GM04504 (cell line): ENCODE measurements at places on chromosomes 6 and 20.

- DNase-seq, result no peak
These were observed 315.2 kb downstream of the ZFAND3 start for GRCh38 chr6:38134704-38135088.

GRCh38 chr20:47999166-47999565, 213.9 kb upstream of the SULF2 start:
- DNase-seq, result no peak

DNA sequence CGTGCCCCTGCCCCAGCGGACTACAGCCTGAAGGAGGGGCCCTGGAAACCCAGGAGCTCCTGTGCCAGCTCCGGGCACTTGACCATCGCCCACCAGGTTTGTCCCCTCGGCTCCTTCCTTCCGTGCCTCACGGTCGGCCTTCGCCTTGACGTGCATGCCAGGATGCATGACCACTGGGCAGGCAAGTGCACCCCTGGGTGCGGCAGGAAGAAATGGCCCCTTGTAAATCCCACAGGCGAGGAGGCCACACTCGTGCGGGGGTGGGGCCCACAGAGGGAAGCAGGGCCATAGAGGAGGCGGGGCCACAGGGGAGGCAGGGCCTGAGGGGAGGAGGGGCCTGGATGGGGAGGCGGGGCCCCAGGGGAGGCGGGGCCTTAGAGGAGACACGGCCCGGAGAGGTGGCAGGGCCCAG, 81.7 kb downstream of the YTHDF1 start:
- no peak for DNase-seq

GRCh38 chr6:96433950-96434349, 87.7 kb upstream of the UFL1 start:
- no peak for DNase-seq

DNA sequence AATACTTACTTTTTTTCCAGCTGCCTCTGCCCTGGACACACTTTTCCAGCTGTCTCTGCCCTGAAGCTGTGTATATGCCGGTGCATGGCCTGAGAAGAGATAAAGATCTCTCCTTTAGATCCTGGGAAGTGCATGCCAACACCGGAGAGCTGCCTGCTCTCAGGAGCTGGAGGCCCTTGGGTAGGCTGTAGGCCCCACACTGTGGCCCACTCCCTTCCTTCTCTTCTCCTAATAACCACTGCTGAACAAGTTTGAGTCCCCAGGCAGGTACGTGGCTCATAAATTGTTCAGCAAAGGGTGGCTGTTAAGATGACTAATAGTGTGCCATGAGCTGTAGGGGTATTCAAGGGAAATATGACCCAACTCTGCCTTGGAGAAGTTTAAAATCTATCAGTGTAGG, 102.5 kb downstream of the CD24 start:
- DNase-seq, result no peak

DNA sequence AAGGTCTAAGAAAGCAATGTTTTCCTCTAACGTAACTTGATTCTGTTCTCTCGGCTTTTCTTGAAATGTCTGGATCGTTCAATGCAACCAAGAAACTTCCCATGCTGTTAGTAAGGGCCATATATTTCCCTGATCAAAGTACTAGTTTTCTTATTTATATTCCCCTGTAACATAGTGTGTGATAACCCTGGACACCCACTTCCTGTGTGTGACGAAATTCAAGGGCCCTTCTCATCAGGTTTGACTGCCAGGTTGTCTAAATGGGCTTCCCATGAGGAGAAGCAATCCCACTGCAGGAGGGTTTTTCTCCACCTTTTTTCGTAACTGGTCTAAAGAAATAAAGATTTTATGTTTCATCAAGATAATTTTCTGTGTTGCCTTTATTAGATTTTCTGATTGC, 102.6 kb upstream of the RPS6KA2 start:
- no peak for DNase-seq

DNA sequence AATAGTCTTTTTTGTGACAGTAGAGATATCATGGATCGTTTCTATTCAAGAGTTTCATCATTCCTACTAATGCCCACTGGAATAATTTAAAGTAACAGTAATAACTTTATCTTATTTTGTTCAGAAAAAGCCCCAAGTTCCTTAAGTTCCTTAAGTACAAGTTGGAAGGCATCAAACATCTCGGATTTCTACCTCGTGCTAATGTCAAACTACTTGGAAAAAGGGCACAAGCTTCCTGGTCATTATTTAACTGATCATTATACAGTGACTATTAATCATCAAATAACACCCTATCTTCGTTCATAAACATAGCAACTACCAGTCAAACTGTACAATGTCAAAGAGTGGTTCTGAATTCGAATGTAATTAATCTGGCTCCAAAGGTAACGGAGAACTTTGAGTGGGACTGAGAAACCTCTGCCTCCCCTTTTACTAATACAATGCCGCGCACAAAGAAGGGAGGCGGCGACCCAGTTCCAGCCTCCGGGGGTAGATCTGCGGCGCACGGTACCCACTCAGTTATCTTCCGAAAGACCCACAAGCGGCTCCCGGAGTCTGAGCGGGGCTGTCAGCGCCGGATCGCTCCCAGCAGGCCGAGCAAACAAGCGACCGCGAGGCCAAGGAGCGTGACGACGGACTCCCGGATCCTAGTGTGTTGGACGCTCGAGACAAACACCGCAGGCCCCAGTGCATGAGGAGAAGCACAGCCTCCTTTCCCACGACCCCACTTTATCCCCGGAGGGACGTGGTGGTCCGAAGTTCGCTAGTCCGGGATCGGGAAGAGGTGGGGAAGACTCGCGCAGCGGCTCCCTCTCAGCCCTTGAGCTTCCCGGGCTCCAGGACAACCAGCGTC, 716 bp downstream of the SHPRH start:
- peak; percentile 14 for DNase-seq

DNA sequence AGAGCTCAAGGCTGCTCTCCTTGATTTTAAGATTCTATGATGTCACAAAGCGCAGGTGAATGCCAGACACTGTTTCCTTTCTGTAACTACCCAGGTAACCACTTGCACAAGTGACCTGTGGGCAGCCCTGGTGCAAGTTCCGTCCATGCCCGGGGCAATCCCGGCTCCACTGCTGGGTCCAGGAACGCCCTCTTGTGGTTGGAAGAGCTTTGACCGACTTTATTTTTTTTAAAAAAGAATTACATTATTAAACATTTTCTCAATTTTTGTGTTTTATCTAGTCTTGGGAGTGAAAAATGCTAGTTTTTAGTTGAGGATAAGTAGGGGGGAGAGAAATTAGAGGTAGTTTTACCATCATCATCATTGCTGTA, 695.2 kb downstream of the QKI start:
- no peak for DNase-seq

GRCh38 chr6:20946022-20946421, 411.8 kb downstream of the CDKAL1 start:
- no peak for DNase-seq

DNA sequence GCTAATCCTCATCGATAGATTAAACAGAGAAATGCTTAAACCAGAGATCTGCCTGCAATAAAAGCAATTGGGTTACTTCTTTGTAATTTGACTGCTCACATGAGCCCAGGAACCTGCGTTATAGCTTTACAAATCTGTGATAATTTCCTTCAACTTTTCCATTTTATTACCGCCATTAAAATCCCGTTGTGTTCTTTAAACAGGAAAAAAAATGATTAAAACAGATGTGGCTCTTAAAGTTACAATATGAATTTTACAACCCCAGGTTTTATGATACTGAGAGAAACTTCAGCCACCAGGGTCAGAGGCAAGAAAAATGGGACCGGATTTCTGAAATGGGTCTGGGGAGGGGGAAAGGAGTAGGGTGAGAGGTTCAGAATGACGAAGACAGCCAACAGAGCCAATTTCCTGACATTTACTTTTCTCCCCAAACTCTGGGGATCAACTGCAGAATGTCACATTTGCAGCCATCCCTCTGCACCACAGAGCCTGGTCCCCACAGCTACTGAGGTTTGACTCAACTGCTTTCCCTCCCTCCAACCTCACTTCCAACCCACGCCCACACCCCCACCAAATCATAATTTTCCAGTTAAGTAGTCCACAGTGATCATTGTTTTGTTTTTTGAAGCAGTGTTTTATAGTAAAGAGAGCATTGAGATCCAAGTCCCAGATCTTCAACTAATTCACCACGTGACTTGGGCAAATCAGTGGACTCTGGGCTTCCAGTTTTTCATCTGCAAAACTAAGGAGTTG, 77.6 kb upstream of the EYA2 start:
- DNase-seq, result no peak

GRCh38 chr6:150865043-150865405, 478 bp upstream of the MTHFD1L start:
- DNase-seq, result no peak

- no peak for DNase-seq
These were observed 42.5 kb upstream of the IPCEF1 start for GRCh38 chr6:154399097-154399496.

DNA sequence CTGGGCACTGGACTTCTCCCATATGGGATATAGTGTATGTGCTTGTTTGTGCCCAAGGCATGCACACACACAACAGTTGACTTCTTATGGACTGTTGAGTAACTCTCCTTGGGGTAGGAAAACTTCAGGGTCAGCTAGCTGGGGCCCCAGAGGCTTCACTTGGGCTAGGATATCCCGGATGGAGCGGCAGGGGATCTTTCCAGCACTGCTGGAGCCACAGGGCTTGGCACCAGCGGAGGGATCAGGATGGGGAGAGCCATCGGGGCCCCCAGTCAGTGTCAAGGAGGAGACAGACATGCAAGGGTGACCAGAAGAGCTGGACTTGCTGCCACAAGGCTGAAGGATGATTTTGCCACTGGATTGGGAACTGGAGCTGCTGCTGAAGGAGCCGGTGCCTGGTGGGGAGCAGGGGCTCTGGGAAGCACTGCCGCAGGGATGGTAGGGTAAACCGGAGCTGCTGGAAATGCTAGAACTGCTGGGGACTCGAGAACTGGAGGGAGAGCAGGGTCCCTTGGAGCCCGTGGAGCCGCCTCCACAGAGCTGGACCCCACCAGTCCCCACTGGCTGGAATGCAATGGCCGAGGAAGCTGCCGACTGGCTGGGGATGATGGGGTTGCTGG, 1.5 kb downstream of the PSORS1C1 start:
- no peak for DNase-seq

- no peak for DNase-seq
These were observed 42.2 kb downstream of the TBC1D7 start for GRCh38 chr6:13286181-13286580.

GRCh38 chr20:56358070-56358469, 704 bp upstream of the FAM210B start:
- no peak for DNase-seq

DNA sequence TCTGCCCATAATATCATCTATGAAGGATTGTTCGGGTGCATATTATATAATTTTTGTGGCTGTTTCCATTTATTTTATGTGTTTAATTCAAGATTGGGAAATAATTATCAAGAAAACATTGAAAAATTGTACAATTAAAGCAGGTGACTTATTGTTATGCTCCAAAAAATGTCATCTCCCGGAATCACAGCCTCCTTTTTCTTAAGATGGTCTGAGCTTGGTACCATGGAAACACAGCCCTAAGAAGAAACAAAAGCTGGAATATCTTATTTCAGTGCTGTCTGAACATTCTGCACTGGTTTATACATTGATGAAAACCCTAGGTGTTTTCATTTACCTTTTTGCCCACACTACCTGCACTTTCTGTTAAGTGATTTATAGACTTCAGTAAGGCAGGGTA, 367.2 kb downstream of the ARHGAP18 start:
- DNase-seq, result no peak

DNA sequence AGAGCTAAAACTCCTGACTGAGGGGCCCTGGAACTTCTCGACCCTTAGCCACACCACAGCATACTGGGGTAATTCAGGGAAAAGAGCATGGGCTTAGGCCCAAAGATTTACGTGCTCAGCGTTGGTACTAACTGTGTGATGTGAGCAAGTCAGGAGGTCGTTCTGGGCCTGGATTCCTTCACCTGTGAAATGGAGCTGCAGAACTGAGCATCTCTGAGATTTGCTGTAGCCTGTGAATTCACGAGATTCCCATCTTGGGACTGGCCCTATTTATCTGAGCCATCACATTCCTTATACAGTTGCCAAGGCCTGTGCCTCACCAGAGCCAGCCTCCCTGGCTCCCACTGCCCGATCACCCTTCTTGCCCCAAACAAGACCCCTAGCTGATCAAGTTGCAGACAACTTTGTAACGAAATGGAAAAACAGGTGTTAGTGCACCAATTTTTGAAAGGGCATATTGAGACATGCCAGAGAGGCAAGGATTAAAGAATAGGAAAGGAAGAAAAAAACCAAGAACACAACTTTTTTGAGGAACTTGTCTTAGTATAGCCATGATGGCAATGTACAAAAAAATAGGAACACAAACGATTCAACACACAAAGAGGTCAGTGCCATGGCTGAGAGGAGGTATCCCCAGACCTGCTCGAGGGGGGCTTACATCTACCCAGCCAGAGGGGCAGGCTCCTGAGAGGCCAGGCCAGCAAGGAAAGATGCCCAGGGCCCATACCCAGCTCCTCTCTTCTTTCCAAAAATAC, 323.0 kb upstream of the JARID2 start:
- no peak for DNase-seq

DNA sequence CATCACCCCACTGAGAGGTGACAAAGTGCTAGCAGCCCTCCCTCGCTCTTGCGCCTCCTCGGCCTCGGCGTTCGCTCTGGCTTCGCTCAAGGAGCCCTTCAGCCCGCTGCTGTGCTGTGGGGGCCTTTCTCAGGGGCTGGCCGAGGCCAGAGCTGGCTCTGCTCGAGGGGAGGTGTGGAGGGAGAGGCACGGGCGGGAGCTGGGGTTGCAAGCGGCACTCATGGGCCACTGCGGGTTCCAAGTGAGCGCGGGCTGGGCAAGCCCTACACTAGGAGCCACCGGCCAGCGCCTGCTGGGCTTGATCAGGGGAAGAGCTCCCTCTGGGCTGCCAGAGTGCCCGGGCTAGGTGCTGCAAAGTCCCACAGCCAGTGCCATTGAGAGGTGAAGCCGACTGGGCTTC, 964.8 kb upstream of the GJE1 start:
- no peak for DNase-seq

- no peak for DNase-seq
These were observed 130.9 kb downstream of the PAX1 start for GRCh38 chr20:21836346-21836745.

DNA sequence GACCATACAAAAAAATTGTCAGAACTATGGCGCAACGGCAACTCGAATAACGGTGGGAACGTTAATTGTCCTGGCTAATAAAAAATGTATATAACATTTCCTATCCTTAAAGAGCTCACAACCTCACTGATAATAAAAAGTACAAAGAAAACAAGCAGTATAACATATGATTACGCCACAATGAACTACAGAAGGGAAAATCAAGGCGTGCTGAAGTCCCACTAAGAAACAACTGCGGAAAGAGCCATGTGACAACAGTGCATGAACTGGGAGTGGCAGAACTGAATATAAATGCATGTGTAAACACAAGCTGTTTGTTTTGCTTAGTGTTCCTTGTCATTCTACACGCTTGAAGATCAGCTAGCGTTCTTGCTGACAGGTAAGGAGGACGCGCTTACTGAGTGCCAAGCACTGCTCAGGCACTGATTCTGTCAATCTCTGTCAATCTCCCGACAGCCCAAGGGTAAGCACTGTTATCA, 466 bp upstream of the PSMB1 start:
- DNase-seq, result no peak

- no peak for DNase-seq
These were observed 235.9 kb downstream of the TFAP2C start for GRCh38 chr20:56865055-56865454.

- DNase-seq, result no peak
These were observed 161.4 kb downstream of the TBXT start for GRCh38 chr6:166005944-166006899.

GRCh38 chr6:32148289-32149091, 3.2 kb downstream of the PRRT1 start:
- DNase-seq, result no peak

- no peak for DNase-seq
These were observed 24.5 kb downstream of the FIG4 start for GRCh38 chr6:109715616-109716015.

GRCh38 chr20:34216382-34216742, 24.9 kb upstream of the ASIP start:
- DNase-seq, result no peak
